ENCODE measurements at places on chromosomes 2 and 18. TPM values are rescaled to one million over a fixed set of nuclear protein-coding genes. Genes with fewer than 3 reads are reported as not detected.

The RFTN2 gene
- total RNA-seq, result 18.1 TPM

The SPP2 gene
- total RNA-seq, result not detected

The SERPINB2 gene
- 39.2 TPM for total RNA-seq

The SPHKAP gene
- total RNA-seq, result 2.6 TPM

The TMEM163 gene
- total RNA-seq, result 3.4 TPM

The COLEC12 gene
- total RNA-seq, result 93.7 TPM

The GRP gene
- not detected for total RNA-seq

The FER1L5 gene
- total RNA-seq, result 0.48 TPM

The HRH4 gene
- 0.48 TPM for total RNA-seq

The MDH1B gene
- total RNA-seq, result 6.3 TPM

The ALPG gene
- not detected for total RNA-seq

The ZAP70 gene
- total RNA-seq, result 3.4 TPM

The INO80B gene
- total RNA-seq, result 21.7 TPM

The ZNF514 gene
- 31.5 TPM for total RNA-seq

The DNAJC5G gene
- total RNA-seq, result not detected

The ANKRD30BL gene
- total RNA-seq, result 1.7 TPM

The PKP4 gene
- 22.6 TPM for total RNA-seq

The GPR39 gene
- 7.7 TPM for total RNA-seq

The TXNDC2 gene
- total RNA-seq, result 5.1 TPM

The C2orf15 gene
- 1.7 TPM for total RNA-seq

The IKZF2 gene
- 26.5 TPM for total RNA-seq

The CAPN13 gene
- not detected for total RNA-seq

The CPO gene
- not detected for total RNA-seq

The WDR12 gene
- total RNA-seq, result 4.8 TPM

The SERPINB7 gene
- 31.1 TPM for total RNA-seq

The UGT1A10 gene
- total RNA-seq, result 0.48 TPM

The CD8B gene
- total RNA-seq, result not detected

The RNF144A gene
- 5.8 TPM for total RNA-seq

The RND3 gene
- total RNA-seq, result 222 TPM

The PDE1A gene
- 6.5 TPM for total RNA-seq

The CDH2 gene
- 53.4 TPM for total RNA-seq

The HTR2B gene
- total RNA-seq, result 1.2 TPM

The EMX1 gene
- 3.6 TPM for total RNA-seq

The SPDYA gene
- total RNA-seq, result 1.2 TPM

The TBR1 gene
- 4.3 TPM for total RNA-seq

The ALK gene
- total RNA-seq, result 1.2 TPM

The ADRA2B gene
- total RNA-seq, result 1.9 TPM

The PIAS2 gene
- total RNA-seq, result 43.6 TPM

The DCC gene
- 7.5 TPM for total RNA-seq

The SNRNP27 gene
- total RNA-seq, result 62.1 TPM

The CFC1 gene
- total RNA-seq, result not detected

The TCF23 gene
- 1.7 TPM for total RNA-seq

The CROCC2 gene
- total RNA-seq, result 3.1 TPM

The LAMA3 gene
- total RNA-seq, result 50.6 TPM

The MYL1 gene
- total RNA-seq, result not detected

The PROKR1 gene
- 0.72 TPM for total RNA-seq

All from umbilical cord (tissue), 2 donors.